ENCODE measurements at places on chromosomes 2 and 18.

GRCh38 chr18:13120983-13121441 is 97.5 kb upstream of the LDLRAD4 start:
- DNase-seq: no peak

DNA sequence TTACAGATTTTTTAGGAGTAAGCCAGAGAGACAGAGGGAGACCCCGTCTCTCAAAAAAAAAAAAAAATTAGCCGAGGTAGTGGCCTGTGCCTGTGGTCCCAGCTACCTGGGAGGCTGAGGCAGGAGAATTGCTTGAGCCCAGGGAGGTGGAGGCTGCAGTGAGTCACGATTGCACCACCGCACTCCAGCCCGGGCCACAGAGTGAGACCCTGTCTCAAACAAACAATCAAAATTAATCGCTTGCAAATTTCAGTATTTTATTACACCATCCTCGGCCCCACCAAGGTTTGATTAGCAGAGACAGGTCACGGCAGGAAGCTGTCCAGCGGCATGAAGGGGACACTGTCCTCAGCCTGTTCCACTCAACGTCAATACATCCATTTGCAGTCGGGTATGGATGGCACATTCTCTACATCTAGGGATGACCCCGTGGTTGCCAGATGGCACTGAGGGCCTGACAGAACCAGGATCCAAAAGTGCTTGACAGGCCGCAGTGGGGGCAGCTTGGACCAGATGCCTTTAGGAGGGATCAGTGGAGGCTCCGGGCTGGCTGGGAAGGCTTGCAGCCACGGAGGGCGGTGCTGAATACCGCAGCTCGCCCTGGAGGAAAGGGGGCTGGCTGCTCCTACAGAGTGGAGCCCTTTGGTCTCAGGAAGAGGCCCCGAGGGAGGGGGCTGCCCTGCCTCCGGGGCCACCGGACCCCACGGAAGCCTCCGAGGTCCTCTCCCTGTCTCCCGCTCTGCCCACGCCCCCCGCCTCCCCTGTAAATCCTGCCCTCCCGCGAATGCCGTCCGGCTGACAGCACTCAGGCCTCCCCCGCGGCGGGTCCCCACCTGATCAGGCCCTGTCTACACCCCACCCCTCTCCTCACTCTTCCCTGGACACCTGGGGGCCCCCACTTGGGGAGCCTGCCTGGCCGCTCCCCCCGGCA is 13.1 kb downstream of the ASPRV1 start:
- DNase-seq: no peak

DNA sequence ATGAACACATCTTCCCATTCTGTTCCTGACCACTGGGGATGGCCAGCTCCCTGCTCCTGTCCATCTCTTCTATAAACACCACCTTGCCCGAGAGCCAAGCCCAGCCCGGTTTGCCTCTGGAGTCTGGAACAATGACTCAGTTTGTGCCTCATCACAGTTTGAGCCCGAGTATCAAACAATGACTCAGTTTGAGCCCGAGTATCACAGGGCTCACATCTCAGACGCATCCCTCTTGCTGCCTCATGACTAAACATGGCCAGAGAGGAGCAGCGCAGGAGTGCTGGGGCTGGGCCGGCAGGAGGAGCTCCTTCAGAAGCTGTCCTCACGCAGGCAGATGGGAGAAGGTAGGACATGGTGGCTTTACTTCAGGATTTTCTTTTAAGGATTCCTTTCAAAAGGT is 68.7 kb downstream of the PXDN start:
- no peak for DNase-seq

DNA sequence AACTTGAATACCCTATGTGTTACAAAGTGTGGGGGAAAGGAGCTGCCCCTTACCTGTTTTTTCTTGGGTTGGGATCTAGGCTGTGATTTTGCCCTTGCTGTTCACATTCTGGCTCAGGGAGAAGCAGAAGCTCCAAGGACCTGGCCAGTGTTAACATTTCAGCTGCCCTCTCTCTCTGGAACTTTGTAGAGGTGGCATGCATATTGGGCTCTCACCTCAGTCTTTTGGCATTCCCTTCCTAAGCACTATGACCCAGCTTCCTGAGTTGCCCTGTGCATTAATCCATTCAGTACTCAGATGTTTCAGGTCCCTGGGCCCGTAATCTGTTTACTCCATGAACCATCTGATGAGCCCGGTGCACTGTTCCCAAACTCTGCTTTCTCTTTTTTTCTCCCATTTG is 12.1 kb downstream of the LCLAT1 start:
- DNase-seq: no peak

DNA sequence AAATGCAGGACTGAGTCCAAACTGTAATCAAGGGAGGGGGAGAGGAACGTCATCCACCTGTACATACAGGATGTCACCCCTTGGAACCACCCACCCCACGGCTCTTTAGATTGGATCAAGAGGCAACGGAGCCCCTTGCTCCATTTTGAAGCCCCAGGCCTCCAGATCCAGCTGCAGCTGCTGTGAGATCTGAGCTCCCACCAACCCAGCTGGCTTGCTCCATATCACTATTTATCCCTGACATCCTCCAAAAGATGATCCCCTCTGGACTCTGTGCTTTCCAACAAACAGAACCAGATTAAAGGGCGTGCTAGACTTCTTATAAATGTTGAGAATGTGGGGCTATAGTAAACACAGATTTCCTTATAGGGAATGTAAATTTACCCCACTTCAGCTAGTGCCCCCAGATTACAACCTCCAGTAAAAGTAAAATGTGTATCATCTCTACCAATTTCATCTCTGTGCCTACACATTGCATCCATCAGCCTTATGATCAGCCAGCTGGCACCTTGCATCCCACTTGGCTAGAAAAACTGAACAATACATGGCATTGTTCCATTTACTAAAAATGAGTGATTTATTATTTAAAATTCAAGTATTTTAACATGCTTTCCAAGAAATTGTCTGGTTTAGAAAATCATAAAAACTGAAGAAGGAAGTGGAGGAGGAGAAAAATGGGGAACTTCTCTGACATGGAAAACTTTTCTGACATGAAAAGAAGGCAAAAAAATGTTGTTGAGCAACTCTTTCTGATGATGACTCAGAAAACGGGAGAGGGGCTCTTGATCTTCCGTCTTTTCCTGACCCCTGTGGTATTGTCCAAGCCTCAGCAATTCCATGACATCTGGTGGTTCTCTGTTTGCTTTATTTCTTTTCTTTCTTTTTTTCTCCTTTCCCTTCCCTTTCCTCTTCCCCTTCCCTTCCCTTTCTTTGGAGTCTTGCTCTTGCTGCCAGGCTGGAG is 262.6 kb upstream of the THUMPD2 start:
- DNase-seq: no peak

- DNase-seq: peak; percentile 25
Observed at GRCh38 chr2:86079981-86080911, 25.4 kb downstream of the POLR1A start.

GRCh38 chr2:104312684-104313083 is 541.2 kb upstream of the POU3F3 start:
- DNase-seq: no peak

DNA sequence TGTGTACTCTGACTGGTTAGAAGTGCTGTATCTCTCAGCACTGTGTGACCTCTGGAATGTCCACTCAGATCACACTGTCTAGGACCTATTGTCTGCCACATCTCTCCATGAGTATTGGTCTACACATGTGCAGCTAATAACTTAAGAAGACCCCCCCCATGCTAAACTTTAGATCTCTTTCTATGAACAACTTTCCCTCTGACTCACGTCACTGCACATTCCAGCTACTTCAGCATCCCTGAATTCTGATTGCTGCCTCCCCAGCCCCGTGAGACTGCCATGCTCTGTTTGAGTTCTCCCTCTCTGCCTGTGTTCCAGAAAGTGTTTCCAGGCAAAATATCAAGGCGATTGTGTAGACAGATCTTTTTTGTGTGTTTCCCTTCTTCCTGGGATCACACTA is 41.8 kb downstream of the RAPGEF4 start:
- no peak for DNase-seq
